ENCODE measurements at places on chromosomes 16 and 17. TPM values are rescaled to one million over a fixed set of nuclear protein-coding genes. Genes with fewer than 3 reads are reported as not detected.

CCDC200 gene
- not detected for total RNA-seq

SLC46A1 gene
- total RNA-seq, result 3.1 TPM

CLEC3A gene
- not detected for total RNA-seq

SPAG9 gene
- total RNA-seq, result 54.3 TPM

MPO gene
- not detected for total RNA-seq

LCAT gene
- total RNA-seq, result 10.6 TPM

TBC1D3E gene
- not detected for total RNA-seq

PLCG2 gene
- total RNA-seq, result 12.7 TPM

ALOX12 gene
- not detected for total RNA-seq

CHRNE gene
- 0.78 TPM for total RNA-seq

ZNF747 gene
- 6.7 TPM for total RNA-seq

KRT24 gene
- total RNA-seq, result not detected

CLEC18B gene
- total RNA-seq, result not detected

MED31 gene
- total RNA-seq, result 21.0 TPM

RUSF1 gene
- 35.8 TPM for total RNA-seq
